ENCODE measurements at places on chromosomes 7 and 10.

- DNase-seq, result no peak
Measured at GRCh38 chr7:156906200-156906649, 13.2 kb upstream of the LMBR1 start.

DNA sequence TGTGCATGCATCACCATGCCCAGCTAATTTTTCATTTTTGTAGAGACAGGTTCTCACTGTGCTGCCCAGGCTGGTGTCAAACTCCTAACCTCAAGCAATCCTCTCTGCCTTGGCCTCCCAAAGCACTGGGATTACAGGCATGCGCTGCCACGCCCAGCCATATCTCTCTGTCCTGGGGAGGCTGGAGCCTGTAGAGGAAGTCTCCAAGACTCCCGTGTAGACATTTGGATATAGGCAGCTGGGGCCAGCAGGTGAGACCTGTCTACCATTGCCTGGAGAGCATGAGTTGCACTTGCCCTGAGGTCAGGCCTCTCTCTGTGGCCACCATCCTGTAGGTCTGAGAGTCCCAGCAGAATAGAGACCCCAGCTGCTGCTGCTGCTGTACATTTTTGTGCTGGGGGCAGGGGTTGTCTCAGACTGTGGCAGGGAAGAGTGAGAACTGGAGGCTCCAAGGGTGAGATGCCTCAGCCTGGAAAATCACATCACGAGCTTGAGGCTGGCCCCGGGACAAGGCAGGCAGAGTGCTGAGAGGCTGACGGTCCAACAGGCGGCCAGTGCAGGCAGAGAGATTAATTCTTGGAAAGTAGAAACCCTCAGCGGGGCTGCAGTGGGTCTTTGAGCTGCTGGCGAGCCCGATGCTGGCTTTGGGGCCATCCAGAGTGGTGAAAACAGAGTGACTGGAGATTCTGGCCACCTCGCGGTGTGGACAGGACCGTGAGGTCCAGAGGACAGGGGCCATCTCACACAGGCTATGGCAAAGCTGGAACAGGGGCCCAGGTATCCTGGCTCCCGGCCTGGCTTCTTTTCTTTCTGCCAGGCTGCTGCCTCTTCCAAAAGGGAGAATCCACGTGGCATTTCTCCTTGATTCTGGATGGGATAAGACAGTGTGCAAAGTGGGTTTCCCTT lies 60.9 kb downstream of the TMEM270 start:
- DNase-seq, result no peak

GRCh38 chr10:73979141-73979808 lies 18.6 kb upstream of the VCL start:
- no peak for DNase-seq

DNA sequence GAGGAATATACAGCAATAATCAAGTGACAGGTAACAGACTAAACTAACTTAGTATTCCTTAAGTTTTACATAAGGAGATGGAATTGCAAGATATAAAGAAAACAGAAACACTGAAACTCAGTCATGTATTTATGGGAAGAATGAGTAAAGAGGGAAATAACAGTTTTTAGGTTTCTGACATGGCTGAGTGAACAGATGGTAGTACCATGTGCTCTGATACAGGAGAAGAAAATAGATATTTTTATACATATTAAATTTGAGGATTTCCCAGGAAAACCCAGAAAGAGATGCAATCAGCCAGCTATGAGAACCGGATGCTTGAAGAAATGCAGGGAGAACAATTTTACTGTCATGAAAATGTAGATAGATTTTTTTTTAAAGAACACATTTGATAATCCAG lies 669.5 kb upstream of the GRM3 start:
- DNase-seq, result no peak

DNA sequence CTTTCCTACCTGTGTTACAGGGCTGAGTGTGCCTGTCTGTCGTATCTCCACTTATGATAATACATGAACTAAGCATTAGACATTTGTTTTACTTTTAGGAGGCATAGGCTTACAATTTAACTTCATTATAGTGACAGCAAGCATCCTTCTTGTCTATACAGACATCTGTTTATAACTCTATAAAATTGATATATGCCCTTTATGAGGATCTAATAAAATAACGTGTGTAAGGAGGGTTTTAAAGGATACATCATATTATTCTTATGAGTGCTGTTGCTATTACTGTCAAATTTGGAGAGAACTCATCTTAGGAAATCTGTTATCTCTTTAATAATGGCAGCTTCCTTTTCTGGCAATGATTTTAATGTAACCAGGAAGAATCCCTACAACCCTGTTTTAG lies 21.9 kb downstream of the THNSL1 start:
- no peak for DNase-seq

- DNase-seq, result peak; percentile 100
Measured at GRCh38 chr7:26200444-26201246, at the start of gene HNRNPA2B1. Gene HNRNPA2B1 (minus strand): TSS chr7:26200746. CDS start chr7:26200577, 169 bp downstream.

DNA sequence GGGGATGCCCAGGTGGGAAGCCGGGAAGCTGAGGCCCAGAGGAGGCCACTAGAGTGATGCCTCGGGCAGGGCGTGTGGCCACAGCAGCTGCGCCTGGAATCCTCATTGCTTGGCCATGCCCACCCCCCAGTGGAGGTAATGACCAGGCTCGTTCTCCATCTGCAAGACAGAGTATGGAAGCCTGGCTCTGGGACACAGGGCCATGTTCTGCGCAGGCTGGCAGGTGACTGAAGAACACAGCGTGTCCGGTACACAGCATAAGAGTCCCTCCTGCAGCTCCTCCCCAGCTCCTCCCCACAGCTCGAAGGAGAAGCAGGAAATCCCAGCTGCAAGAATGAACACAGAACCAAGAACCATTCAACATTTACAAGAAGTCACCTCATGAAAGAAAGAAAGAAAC lies 64.8 kb downstream of the SMURF1 start:
- DNase-seq, result no peak

- DNase-seq, result no peak
Measured at GRCh38 chr7:159015454-159016410, 128.9 kb downstream of the VIPR2 start.

- DNase-seq, result no peak
Measured at GRCh38 chr10:78528749-78529204, 495.1 kb downstream of the RPS24 start.

- DNase-seq, result no peak
Measured at GRCh38 chr7:77747178-77747577, 50.9 kb downstream of the RSBN1L start.
